Stimulated activated CD4-positive, alpha-beta T cell treated with anti-CD3 and anti-CD28 coated beads, TNF-alpha, amount 100 ng/mL, for 4 hours (primary cell): ENCODE measurements at places on chromosomes 7 and 10.
A peak's percentile ranks its signal among the peaks of the same experiment; 100 is the strongest.

DNA sequence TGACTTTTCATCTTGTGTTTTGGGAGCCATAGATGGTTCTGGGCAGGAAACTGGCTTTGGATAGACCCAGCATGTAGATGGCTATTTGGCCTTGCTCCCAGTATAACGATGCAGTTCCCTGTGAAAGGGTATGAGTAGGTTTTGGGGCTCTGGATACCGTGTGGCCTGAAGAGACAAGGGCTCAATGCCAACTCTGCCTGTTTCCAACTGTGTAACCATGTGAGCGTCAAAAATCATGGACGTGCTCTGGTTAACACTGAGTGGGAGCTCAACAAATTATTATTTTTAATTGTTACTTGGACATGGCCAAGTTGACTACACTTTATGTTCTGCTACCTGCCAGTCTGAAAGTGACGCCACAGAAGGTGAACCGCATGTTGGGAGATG is 41.8 kb downstream of the EGFR start:
- no peak for DNase-seq

GRCh38 chr10:4282496-4282895 is 497.5 kb upstream of the KLF6 start:
- DNase-seq, result no peak

- no peak for DNase-seq
Measured at GRCh38 chr10:505419-505818, 184.0 kb downstream of the DIP2C start.

DNA sequence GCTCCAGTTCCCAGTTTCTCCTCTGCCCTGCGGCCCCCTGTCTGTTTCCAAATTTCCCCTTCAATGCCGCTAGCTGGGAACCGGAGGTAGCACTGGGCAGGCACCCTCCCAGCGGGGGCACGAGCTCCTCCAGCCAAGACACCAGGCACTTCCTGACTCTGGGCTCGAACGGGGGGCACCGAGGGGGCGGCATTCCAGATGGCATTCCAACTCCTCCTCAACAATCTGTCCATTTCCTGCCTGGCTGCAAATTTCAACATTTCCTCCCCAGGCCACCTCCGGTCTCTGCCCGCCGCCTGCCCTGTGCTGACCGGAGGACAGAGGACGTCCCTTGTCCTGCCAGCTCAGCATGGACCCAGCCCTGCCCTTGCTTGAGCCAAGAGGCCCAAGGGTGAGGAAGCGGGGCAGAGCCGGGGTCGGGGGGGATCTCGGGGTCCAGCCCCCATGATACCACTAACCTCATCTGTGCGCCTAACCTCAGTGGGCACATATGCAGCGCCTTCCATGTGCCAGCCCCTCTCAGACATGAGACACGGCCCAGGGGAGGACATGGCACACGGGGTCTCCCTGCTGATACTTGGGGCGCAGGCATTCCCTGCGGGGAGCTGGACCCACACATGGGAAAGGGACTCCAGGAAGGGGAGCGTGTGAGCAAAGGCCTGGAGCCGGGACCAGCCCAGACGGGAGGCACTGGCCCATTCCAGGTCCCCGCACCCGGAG is 58.0 kb downstream of the PDGFA start:
- DNase-seq, result no peak

DNA sequence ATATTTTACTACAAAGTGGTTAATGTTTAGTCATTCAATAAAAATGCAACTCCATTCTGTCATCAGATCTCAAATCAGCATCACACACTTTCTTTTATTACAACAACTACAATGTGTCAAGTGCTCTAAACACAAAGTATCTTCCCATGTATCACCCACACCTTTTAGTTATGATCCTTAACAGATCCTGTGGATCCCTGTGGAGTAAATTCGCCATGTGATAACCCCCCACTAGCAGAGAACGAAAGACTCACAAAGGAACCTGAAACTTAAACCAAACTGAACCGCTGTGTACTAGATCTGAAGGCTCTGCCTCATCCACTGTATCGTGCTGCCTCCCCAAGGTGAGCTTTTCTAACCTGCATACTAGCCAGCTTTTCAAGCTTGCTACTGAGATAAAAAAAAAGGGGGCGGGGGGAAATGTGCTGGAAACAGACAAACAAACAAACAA is 1.7 kb downstream of the DPY19L1 start:
- DNase-seq, result peak; percentile 8

DNA sequence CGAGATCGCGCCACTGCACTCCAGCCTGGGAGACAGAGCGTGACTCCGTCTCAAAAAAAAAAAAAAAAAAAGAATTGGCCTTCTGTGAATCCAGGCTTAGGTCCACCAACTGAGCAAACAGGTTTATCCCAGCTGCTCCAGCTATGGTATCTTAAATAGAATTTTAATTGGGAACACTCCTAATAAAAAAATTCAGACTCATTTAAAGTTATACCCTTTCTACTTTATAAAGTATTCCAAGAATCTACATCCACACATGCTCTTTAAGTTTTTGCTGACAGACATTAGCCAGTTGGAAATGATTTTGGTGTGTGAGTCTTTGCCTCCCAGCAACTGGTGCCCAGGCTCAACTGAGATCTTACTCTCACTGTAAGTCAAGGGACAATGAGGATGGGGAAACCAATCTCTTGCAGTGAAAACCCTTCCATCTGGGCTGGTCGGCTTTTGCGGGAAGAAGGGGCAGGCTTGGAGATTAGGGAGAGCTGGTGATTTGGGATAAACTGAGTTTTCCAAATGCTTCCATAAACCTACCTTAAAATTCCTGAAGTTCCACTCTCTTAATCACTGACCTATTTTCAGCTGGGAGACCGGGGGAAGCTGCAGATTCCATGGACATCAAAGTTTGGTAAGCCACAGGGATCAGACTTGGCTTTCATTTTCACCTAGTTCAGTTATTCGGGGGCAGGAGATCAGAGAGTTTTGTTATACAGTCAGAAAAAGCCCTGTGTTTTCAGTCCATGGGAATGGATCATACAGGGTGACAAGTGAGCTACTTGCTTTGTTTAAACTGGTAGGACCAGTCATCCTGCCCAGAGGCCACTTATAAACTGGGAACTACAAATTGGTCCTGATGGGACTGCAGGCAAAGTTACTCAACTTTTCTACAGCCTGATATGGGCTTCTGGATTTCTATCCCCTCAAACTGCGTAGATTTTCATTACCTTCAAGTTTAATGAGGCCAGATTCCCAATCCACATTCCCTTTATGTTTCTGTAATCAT is 89.3 kb upstream of the ZNF746 start:
- no peak for DNase-seq

- no peak for DNase-seq
Measured at GRCh38 chr7:39745320-39745719, 121.9 kb downstream of the RALA start.

- DNase-seq, result no peak
Measured at GRCh38 chr7:90853205-90853604, 257.1 kb downstream of the CDK14 start.

DNA sequence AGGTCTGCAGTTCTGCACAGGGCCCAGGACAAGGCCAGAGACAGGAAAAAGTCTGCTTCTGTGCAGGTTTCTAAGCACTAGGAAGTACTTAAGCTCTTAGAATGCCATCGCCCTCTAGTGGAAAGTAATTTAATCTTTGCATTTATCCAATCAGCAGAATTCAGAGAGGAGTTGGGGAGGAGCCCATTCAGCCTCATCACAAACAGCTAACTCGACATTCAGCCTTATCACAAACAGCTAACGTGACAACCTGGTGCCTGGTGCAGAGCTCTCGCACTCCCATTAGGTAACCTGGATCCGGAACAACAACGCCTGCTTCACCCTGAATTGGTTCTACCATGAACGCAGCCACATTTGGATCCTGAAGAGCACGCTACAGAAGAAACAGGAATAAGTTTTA is 15.2 kb downstream of the OAT start:
- no peak for DNase-seq

GRCh38 chr10:28841625-28842024 is 164.3 kb downstream of the BAMBI start:
- no peak for DNase-seq

- DNase-seq, result no peak
Measured at GRCh38 chr7:24464861-24465260, 108.4 kb upstream of the PALS2 start.

GRCh38 chr7:8296362-8296659 is 34.3 kb upstream of the ICA1 start:
- DNase-seq, result no peak

DNA sequence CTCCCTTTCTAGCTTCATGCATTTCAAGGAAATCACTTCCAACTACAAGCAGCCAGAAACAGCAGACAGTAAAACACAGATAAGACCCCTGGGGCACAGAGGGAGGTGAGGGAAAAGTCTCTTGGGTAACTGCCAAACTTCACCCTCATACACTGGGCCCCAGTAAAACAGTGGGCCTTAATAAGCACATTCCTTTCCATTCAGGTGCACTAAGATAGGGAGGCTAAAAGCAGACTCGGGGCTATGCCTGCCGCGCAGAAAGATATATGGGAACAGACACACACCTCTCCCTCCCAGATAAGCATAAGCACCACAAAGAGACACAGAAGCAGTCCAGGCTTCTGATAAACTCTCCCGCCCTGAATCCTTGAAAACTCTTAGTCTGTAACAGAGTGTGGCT is 117.0 kb downstream of the TYW1B start:
- DNase-seq, result no peak

GRCh38 chr7:131781-132482 is 60.4 kb upstream of the FAM20C start:
- DNase-seq, result no peak

GRCh38 chr7:117950601-117951260 is 77.5 kb upstream of the CTTNBP2 start:
- DNase-seq, result no peak

- DNase-seq, result no peak
Measured at GRCh38 chr10:57917019-57917418, 350.7 kb downstream of the IPMK start.

- DNase-seq, result no peak
Measured at GRCh38 chr10:29850371-29850770, 209.0 kb downstream of the JCAD start.
